ENCODE measurements at places on chromosomes 7 and 10.

DNA sequence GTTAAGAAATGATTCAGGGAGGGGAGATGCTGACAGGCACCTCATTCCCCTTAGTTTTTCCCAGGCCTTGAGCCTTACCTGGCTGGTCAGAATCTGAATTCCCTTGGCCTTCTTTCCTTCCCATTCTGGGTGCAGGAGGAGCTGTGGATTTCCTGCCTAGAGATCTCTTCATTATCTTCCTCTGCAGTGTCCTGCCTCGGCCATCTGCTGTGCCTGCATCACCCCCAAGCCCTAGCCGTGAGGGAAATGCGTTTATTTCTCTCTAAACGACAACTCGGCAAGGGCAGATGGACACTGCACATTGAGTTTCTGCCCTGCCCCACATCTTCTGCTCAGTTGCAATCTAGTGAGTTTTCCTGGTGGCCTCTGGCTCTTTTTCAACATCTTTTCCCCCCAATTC, 26.7 kb downstream of the ZCWPW1 start:
- DNase-seq, result no peak

DNA sequence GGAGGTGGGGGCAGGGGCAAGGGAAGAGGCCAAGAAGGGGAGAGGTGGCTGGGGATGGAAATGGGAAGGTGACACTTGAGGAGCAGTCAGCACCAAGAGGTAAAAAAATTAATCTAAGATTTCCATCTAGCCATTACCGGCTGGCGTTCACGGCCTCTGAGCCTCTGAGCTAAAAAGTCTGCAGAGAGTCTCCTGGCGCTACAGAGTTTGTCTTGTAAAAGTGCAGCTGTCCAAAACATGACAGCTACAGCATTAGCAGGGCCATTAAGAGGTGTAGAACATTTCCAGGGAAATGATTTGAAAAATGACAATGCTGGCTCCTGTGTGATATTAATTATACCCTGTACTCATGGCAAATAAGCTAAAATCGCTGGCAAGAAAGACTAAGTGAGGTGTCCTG, 167.6 kb downstream of the LRMDA start:
- no peak for DNase-seq

GRCh38 chr7:73739387-73739767, 775 bp upstream of the ABHD11 start:
- no peak for DNase-seq

- DNase-seq, result no peak
These were observed 347.7 kb downstream of the POM121L12 start for GRCh38 chr7:53383131-53383530.

GRCh38 chr10:50992972-50993766, 81.1 kb upstream of the PRKG1 start:
- no peak for DNase-seq

GRCh38 chr10:101695404-101695890, 477 bp upstream of the FBXW4 start:
- no peak for DNase-seq

- no peak for DNase-seq
These were observed 616.9 kb downstream of the PTPRN2 start for GRCh38 chr7:157970744-157971143.

- no peak for DNase-seq
These were observed 56.3 kb downstream of the SFMBT2 start for GRCh38 chr10:7354330-7355047.

DNA sequence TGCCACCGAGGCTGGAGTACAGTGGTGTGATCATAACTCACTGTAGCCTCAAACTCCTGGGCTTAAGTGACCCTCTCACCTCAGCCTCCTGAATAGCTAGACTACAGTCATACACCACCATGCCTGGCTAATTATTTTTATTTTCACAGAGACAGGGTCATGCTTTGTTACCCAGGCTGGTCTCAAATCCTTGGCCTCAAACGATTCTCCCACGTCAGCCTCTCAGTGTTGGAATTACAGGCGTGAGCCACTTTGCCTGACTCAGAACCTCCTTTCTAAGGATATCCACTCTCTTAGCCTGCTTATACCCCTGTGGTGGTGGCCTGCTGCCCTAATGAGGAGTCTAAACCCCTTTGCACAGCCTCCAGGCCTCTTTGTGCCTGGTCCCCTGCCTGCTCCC, 4.2 kb upstream of the IGFBP1 start:
- no peak for DNase-seq

GRCh38 chr7:137791930-137792329, 54.8 kb downstream of the DGKI start:
- no peak for DNase-seq

All from NCI-H2107 (cell line).